ENCODE measurements at places on chromosomes 13 and 19.

GRCh38 chr19:46144756-46145155 lies 3.3 kb upstream of the IGFL2 start:
- DNase-seq, result no peak

GRCh38 chr19:47243364-47243775 lies 12.4 kb upstream of the BBC3 start:
- DNase-seq, result no peak

GRCh38 chr19:38695832-38696728 lies 48.2 kb downstream of the CAPN12 start:
- no peak for DNase-seq

DNA sequence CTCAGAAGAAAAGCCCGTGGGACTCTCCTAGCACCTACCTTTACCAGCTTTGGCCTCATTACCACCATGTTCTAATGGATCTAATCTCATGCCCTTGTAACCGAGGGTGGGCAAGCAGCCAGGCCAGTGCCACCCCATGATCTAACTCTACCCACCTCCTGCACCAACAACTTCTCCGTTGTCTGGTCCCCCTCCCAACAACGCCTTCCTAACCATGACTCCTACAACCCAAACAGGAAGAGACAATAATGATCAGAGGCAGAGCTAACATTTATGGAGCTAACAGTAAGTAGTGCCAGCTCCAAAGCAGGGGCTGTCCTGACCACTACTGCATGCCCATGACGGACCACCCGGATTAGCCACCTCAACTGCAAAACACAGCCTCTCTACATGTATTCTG lies 3.5 kb downstream of the USP12 start:
- no peak for DNase-seq

DNA sequence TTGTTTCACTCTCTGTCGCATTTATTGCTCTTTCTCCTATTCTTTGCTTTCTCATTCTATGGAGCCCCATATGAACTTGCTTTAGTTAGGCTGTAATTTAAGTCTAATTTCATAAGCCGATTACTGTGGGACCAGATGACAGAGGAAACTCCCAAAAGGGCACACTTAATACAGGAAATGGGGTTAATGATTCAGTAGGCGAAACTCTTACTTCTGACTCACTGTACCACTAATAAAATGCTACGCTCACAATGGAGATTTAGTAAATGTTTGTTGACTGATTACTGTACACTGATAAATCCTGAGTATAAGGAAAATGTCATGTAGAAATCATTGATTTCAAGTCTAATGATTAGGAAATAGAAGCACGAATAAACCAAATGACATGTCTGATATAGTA lies 276.4 kb downstream of the KLF5 start:
- no peak for DNase-seq

DNA sequence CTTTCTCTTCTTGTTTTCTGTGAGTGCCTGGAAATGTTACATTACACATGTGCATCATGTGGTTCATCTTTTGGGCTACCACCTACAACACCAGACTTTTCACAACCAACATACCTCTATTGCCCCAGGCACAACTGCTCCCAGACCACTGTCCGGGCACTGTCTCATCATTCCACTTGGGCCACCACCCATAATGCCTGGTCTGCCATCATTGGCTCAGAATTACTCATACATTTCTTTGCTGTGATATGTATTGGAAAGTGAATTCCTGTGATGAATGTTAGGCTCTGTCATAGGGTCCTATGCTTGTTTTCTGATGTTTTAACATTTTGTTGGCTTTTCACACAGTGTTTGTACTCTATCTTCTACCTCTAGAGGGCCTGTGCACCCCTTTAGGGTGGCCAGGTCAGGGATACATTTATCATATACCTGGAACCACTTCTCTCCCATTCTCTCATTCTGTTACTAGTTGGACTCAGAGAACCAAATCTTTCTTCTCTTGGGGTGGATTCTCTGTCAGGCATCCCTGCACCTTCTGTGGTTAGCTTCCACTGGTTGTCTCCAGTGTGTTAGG lies 172.8 kb downstream of the NHLRC3 start:
- no peak for DNase-seq

- no peak for DNase-seq
Observed at GRCh38 chr19:50629194-50629593, 10.5 kb downstream of the SYT3 start.

GRCh38 chr19:1678073-1678472 lies 25.7 kb upstream of the TCF3 start:
- no peak for DNase-seq

- DNase-seq, result peak; percentile 63
Observed at GRCh38 chr19:45473682-45474605, 6.1 kb downstream of the FOSB start.

- no peak for DNase-seq
Observed at GRCh38 chr19:19571071-19571786, 33.2 kb downstream of the CILP2 start.

DNA sequence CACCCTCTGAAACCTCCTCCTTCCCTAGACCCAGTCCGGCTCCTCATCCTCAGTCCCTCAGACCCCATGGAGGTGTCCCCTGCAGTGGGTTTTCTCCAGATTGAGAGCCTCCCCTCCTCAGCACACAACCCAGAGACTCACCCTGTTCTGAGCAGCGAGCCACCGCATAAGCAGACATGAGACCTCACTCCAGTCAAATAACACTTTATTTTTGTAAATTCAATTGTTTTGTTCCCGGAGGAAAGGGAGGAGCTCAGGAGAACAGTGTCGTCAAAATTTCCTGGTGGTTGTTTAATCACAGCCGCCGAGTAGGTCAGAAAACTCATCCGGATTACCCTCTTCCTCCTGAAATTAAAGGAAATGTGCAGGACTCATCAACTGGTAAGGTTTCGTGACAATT lies 57.5 kb downstream of the ERICH4 start:
- no peak for DNase-seq

- DNase-seq, result no peak
Observed at GRCh38 chr13:59061621-59062020, 1102.1 kb downstream of the DIAPH3 start.

DNA sequence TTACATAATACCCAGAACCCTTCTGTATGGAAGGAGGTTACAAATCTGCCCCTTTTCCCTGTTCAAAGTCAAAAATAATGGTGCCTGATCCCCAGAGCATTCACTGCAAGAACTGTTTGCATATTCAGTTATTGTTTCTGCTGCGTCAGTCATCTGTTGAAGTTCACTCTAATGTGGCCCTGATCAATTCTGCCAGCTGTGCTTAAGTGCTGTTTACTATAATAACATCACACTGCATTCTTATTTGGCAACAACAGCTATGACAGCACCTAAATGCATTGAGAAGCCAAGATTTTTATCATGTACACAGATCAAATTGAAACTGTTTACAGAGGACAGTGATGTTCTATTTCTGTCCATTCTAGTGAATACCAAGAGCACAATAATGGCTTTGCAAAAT lies 115.9 kb downstream of the DACH1 start:
- DNase-seq, result no peak

- DNase-seq, result no peak
Observed at GRCh38 chr13:114140131-114140905, 7.9 kb upstream of the RASA3 start.

DNA sequence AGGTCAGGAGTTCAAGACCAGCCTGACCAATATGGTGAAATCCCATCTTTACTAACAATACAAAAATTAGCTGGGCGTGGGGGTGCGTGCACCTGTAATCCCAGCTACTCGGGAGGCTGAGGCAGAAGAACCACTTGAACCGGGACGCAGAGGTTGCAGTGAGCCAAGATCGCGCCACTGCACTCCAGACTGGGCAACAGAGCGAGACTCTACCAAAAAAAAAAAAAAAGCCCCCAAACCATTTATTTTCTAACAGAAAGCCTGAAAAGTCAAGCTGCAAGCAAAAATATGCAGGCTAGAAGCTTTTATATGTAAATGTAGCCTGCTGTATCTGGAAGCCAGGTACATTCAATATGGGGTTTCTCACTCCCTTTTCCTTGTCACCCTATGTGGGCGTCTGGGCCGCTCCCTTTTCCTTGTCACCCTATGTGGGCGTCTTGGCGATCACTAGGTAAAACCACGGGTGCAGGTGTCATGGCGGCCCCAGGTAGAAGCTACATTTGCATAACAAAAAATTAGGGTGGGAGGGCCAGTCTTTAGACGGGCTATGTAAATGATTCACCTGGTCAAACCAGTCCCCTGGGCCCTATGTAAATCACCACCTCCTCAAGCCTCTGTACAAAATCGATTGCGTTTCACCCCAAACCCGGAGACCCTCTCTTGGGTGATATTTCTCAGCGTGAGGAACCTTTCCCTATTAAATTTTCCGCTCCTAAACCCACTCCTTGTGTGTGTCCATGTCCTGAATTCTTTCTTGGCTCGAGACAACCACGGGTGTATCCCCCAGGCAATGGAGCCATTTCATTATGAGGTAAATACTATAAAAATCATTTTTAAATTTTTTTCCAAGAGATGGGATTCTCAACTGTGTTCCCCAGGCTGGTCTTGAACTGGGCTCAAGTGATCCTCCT lies 2.1 kb downstream of the TRIM13 start:
- no peak for DNase-seq

GRCh38 chr13:65725006-65725405 lies 1505.1 kb downstream of the PCDH9 start:
- DNase-seq, result no peak

GRCh38 chr19:18730885-18731513 lies 47.5 kb downstream of the CRTC1 start:
- no peak for DNase-seq

- DNase-seq, result no peak
Observed at GRCh38 chr19:31625575-31625974, 276.3 kb upstream of the TSHZ3 start.

- DNase-seq, result no peak
Observed at GRCh38 chr19:56253737-56254136, 18.8 kb upstream of the EDDM13 start.

- no peak for DNase-seq
Observed at GRCh38 chr13:76439546-76439945, 446.7 kb downstream of the KCTD12 start.

DNA sequence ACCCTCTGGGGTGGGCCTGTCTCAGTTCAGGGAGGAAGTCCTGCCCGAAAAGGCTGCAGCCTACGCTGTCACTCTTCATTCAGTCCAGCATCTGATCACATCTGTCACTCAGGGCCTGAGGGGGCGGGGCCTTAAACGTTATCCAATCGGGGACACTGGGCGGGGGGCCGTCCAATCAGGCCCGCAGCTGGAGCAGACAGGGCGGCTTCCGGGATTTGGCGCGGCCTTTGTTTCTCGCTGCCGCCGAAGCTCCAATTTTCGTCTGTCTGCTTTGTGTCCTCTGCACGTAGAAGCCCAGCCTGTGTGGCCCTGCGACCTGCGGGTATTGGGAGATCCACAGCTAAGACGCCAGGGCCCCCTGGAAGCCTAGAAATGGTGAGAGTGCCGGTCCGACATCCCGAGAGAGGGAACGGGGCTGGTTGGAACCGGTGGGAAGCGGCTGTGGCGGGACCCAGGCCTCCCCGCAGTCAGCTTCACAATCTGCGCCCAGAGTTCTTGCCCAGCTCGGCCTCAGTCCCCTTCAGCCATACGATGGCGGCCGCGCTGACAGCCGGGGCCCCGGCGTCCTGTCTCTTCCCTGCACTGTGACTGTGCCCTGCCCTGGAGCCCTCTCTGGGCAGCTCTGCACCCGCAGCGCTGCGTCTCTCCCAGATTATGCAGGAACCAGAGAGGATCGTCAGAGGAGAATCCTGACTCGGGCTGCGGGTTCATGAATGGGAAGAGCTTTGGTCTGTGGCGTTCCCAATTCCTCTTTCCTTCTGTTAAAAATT lies at the start of gene ZNF730:
ZNF730 (plus strand) TSS at position 224 of the 770 bp plus-strand sequence; CDS start at position 373, 149 bp downstream.
- peak; percentile 3 for DNase-seq

GRCh38 chr13:99305566-99305965 lies 1.6 kb downstream of the GPR183 start:
- no peak for DNase-seq

DNA sequence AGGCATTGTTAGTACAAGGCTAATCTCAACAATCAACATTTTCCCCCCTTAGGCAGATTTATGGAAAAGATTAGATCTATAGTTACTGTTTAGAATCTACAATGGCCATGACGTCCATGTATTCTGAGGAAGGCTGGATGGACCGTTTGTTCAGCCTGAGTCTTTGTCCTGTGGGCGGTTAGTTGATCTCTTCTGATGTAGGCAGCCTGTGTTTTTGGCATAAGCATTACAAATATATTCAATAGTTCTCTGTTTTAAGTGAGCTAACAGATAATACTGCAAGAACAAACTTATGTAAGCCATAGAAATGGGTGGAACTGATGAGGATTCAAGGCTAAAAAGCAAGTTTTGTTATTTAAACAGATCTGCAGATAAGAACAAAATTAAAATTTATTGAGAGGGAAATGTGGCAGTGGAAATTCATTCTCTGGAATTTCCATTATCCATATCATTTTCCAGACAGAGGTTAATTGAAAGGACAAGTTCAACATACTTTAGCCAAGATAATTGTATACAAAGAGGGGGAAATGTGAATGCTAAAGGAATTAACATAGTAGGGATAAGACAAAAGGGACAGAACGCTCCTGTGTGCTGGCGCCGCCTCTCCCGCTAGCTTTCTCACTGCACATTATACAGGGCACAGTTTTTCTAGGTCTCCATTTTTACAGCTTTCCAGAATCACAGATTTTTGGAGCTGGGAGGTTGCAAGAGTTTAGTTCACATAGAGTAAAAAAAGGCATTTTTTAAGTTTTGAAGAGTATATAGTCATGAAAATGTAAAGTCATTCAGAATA lies 48.6 kb downstream of the FAM124A start:
- no peak for DNase-seq

- no peak for DNase-seq
Observed at GRCh38 chr13:110442930-110443621, 118.4 kb downstream of the RAB20 start.

DNA sequence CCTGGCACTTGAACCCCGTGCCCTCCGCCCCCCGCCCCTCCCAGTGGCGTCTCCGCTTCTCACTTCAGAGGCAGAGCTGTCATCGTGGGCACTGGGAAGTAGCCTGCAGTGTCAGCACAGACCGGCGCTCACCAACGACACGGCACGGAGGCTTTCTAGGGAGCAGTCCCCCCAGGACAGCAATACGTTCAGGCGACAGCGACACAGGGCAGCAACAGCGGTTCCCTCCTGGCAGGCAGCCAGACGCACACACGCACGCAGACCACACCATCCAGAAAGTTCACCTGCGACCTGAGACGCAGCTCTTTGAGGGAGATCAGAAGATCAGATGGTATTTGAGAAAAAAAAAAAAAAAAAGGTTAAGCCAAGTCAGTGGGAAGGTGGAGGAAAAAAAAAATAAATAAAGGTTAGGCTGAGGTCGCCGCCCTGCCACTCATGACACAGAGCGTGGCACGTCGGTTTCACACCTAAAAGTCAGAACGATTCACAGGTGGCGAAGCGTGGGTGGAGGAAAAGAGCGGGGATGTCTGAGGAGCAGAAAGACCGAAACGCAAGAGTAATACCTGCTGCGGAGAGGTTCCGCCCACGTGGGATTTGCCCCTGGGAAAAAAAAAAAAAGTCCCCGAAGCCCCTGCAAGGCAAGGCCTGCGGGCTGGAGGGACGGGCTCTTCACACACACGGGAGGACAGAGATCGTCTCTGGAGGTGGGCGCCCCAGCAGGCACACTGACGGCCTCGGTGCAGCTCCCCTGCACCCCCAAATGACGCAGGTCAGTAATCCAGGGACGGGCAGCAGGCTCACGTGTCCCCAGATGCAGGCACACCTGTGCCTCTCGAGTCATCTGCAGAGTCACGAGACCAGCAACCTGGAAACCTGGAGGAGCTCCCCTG lies 94.5 kb downstream of the GNG7 start:
- DNase-seq, result peak; percentile 71

All from T-helper 9 cell (primary cell).